Stimulated activated naive CD8-positive, alpha-beta T cell treated with anti-CD3 and anti-CD28 coated beads, Interleukin-15, Interleukin-2, amounts not matched to agents 100 U/mL and 50 U/mL, for 24 hours (primary cell): ENCODE measurements at places on chromosomes 7 and 10.

DNA sequence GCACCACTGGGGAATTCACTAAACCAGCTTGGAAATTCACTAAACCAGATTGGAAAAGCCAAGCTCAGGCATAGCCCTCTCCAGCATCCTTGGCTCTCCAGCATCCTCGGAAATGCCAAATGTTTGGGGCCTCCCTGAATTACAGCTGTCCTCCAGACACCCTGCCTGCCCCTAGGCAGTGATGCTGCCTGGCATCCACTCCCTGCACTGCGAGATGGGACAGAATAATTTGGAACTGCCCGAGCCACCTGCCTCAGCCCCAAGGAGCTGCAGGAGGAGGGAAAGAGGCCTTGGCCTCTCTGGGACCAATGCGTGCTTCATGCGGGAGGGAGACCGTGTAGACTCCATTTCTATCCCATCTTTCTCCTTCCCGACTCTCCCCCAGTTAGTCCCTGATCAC, 64.3 kb downstream of the INSIG1 start:
- DNase-seq, result no peak

DNA sequence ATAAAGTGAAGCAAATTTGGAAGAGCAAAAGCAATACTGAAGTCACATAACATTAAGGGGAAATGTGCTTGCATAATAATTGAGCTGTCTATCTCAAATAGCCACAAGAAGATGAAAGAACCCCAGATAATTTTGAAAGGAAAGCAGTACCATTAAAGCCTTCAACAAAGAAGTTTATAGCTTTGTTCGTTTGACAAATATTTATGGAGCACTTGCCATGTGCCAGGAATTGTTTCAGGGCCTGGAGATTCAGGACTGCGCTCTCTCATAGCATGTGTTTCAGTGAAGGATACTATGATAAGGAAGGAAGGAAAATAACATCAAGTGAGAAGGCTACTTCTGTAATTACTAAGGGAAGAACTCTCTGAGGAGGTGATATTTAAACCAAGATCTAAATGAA, 212.3 kb upstream of the CSTF2T start:
- no peak for DNase-seq

DNA sequence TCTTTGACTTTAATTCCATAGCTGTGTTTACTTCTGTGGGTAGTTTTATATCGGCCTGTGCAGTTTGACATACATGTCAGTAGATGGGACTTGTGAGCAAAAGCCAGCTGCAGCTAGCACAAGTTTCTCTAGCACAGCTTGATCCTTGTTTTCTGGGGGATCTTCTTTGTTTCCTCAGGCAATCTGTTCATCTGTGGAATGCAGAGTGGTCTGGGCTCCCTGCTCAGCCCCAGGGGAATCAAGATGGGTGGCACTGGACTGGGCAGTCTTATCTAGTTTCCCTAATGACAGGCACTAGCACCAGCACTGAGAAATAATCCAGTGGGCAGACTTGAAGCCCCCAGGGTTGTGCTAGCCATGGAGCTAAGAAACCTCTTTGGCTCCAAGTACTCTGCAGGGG, 40.8 kb downstream of the CYP2C19 start:
- DNase-seq, result no peak

- no peak for DNase-seq
These were observed 426.6 kb downstream of the PLXNA4 start for GRCh38 chr7:132149436-132150304.

- DNase-seq, result no peak
These were observed 485 bp downstream of the ALOX5 start for GRCh38 chr10:45374350-45375052.

DNA sequence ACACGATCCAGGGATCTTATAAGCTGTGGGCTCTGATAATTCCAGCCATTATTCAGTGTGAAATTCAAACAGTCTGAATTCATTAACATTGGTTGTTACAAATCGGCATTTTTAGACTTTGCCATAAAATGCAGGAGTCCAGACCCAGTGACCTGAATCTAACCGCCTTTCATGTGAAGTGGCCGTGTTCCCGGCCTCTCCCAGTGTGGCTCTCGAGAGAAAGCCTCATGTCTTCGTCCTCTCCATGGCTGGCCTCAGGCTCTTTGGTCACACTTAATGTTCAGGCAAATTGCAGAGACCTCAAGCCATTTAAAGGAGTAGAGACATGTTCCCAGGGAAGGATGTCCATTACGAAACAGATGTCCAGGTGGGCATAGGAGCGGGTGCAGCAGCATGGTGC, 59.3 kb downstream of the CTBP2 start:
- no peak for DNase-seq

DNA sequence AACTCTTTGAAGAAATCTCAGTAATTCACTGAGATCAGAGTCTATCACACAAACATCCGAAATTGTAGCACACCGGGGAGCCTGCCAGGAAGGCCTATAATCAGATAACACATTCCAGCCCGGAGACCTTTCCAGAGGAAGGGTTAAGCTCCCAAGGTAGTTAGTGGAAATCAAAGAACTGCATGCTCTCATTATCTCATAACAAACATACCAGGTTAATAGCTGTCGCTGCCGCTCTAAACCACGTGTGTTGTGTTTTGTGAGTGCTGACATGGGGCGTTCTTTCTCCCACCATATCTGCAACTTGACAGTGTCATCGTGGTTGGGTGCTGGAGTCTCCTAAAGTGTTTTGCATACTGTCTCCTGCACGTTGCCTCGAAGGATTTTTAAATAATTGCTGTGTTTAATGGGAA, 120.7 kb upstream of the CARD11 start:
- DNase-seq, result no peak

DNA sequence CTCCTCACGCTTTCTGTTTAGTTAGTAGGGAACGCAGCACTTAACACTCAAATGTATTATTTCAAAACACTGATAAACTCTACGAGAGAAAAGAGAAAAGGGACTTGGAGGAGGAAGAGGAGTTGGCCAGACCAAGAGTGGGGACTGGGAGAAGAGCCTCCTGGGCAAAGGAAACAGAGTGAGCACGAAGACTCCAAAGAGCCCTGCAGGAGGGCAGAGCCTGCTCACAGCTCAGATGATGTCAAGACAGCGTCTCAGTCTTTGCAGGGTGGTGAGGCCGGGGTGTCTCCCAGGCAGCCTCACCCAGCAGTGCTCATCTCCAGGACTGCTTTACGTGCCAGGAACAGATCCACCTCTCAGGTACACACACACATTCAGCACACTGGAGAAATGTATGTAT, 41.2 kb downstream of the CYTH3 start:
- DNase-seq, result no peak

DNA sequence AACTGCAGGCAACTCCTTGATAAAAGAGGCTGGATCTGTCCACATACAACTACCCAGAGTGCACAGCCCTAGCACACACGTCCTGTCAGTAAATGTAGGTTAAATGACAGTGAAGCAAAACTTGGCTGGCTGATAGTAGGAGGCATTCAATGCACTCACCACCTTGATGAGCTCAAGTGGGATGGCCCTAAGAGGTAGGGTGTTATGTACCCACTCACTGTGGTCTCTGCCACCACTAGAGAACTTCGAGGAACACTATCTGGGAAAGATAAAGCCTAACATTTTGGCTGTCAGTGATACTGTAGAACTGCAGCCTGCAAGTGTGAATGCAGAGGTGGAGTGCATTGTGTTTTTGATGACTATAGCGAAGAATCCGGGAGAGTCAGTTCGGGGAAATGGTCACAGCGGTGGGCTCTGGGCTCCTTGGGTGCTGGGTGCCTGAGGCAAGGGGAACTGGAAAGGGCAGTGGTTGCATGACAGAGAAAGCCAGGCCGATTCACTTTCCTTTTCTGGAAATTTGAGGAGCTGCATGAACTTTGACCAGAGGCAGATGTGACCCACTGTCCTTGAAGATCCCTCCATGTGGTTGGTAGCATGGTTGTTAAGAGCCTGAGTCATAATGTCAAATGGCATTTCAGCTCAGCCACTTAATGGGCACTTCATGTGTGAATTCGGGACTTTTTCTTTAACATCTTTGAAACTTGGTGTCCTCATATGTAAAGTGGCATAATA, 93.1 kb upstream of the ZPBP start:
- no peak for DNase-seq

DNA sequence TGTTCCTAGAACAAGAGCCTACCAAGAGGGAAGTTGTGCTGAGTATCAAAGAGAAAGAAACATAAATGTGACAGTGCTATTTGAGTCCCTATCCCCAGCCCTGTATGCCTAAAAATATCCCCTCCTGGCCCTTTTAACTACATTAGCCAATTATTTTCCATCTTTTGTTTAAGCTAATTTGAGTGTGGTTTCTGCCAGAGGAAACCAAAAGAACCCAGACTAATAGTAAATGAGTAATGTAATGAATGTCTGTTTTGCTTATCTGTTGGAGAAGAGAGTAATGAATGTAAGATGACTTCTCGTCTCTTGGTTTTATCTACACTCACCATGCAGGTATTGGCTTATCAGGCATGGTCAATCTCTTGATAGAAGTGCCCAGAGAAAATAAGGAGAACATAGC, 134.4 kb upstream of the CDK1 start:
- DNase-seq, result no peak

- no peak for DNase-seq
These were observed 479.0 kb downstream of the GATA3 start for GRCh38 chr10:8533462-8533861.

GRCh38 chr7:151551820-151552219, 32.1 kb upstream of the RHEB start:
- no peak for DNase-seq

DNA sequence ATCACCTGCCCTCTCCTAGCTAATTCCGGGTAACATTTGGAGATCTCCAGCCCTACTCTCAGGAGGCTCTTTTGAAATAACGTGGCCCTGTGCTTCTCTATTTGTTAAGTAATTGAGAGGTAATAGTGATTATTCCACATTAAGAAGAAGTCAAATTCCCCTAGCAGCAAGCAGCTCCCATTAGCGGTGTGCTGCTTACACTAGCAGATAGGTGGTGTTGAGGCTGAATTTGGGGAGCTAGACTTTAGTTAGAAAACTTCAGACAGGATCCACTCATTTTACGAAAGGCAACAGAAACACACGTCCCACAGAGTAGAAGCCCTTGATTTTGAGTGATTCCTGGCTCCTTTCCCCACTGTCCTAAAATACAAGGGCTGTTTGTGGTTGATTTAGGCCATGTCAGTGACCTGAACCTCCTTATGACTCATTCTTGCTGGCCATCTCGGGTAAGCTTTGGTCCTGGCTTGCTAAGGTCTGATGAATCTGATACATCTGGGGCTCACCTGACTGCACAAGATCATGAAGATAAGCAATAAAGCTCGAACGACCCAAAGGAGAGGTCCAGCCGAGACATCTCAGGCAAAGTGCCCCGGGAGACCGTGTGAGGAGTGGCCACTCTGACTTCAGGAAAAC, 77.2 kb downstream of the FAM204A start:
- DNase-seq, result no peak

DNA sequence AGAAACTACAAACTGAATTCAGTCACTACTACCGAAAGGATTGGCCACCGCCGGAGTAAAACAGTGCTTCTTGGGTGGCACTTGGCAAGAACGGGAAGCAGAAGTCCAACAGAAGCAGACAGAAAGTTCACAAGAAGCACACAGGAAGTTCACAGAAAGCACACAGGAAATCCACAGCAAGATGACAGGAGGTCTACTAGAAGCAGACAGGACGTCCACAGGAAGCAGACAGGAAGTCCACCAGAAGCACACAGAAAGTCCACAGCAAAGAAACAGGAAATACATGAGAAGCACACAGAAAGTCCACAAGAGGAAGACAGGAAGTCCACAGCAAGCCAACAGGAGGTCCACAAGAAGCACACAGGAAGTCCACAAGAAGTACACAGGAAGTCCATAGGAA, 399.2 kb upstream of the AUTS2 start:
- DNase-seq, result no peak

DNA sequence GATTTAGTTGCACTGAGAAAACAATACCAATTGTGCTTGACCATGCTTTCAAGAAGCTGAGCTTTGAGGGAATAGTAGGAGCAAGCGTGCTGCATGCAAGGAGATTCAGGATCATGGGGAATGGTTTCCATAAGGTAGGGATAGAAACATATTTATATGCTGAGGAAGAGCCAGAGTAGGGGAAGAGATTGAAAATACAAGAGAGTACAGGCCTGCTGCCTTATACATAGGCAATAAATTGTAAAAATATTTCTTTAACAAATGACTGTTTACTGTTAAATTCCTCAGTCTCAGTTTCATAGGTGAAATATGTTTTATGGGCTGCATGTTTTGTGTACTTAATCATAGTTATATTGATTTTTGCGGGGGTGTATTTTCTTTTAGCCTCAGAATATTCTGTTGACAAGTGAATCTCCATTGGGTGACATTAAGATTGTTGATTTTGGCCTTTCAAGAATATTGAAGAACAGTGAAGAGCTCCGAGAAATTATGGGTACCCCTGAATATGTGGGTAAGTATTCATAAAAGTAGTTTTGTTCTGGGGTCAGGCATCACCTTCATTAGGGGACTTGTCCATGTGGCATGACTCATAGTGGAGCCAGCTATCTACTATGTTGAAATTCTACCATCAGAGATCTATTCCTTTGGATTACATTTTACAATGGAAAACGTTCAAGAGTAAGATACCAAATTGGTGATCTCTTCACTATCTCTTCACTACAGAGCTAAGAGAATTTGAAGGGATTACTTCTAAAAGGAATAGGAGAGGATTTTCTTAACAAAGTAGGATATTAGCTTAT, 36.5 kb downstream of the STK17A start:
- no peak for DNase-seq

- DNase-seq, result no peak
These were observed 211.3 kb downstream of the GRID1 start for GRCh38 chr10:86155054-86155921.
